ENCODE measurements at places on chromosomes 1 and 21.

DNA sequence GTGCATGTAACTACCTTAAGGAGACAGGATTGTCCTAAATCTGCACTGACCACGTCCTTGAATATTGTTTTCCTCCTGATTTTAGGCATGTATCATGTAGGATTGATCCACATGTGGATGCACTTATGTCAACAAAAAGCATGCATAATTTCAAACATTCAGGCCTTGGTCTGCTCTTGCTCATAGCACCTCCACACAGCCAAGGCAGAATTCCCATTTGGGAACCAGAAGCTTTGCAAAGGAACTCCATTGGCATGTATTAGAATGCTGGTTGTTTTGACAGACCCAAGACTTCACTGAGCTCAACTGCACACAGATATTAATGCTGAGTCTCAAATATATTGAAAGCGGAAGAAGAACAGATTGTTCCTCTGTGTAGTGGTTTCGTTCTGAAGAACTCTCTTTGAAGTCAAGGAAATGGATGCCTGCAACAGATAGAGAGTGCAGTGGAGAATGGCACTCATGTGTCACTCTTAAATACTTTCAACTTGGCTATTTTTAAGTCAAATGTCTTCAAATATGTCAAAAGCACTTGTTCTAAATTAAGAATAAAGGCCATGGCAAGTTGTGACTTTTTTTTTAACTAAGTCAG lies 387.6 kb downstream of the LTN1 start:
- no peak for DNase-seq

- DNase-seq: no peak
These were observed 150.8 kb downstream of the ROR1 start for GRCh38 chr1:63924600-63924999.

DNA sequence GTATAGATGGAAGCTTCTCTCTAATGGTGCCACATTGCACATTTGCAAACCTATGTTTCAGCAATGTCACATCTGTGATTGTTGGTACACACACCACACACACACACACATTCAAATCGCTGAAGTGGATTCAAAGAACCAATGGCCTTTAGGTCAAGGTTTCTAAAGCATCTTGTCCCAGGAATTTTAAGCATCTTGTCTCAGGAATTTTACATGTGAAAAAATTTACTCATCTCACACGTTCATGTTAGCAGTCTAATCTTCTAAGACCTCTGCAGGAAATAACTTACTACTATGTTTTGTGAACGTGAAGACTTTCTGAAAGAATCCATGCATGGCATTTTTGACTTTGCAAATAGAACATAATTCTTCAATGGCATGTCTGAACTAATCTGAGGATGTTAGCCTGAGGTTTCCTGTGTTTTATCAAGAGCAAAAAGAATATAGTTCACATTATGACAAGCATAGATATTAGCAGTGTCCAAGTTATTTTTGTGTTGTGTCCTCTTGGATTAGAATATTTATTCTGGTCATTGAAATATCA lies 125.1 kb downstream of the CYYR1 start:
- DNase-seq: no peak

- no peak for DNase-seq
These were observed 432 bp upstream of the SIM2 start for GRCh38 chr21:36698385-36698980.

DNA sequence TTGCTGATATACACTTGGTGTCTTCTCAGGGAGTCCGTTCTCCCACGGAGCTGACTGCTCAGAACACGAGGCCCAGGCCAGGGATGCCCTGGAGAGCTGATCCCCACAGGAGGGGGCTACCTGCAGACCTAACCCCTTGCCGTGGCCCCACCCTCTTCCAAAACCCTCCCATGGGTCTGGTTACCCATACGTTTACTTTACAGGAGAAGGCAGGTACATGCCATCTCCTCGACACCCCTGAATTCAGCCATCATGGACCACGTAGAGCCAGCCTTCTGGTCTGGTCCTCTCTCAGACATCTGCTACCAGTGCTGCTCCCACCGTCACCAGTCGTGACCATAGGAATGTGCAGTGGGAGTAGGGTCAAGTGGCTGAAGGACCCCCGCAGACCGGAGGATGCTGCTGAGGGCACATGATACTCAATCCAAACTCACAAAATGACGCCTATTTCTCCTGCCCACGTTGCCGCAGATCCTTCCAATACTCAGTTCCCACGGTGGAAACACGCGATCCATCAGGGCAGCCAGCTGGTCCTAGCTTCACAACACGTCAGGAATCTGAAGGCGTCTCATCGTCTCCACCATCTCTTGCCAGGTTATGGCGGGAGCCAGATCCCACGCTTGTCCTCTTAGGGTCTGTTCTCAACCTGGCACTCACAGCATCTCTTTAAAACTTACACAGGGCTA lies 26.7 kb downstream of the PGBD5 start:
- no peak for DNase-seq

DNA sequence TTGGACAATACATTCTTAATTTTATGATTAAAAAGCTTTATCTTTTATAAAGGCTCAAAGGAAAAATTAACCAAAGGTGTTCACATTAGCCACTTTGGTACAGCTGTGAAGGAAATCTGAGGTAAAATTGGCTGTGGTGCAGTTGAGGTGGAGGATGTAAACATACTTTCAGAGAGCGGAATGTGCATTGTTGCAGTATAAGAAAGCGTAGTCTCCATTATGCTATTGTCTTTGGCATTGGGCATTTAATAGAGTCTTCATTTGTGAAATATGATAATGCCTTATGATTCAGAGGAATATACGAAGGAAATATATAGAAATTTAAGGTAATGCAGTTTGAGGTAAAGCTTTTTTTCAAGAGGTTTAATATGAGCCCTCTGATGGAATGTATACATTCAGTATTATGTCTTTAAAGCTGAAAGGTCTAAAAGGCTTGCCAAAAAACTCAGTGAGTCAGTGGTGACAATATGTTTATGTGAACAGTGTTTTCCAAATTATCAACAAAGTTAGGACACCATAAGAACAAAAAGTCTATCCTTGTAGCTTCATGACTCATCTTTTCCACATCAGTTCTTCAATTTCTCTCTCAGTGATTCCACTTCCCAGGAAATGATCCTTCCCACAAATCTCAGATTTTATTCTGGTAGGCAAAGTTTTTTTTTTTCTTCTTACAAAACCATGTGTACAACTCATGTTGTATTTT lies 26.9 kb upstream of the DDR2 start:
- no peak for DNase-seq

- no peak for DNase-seq
These were observed 100.0 kb upstream of the SLC25A33 start for GRCh38 chr1:9439074-9439761.

DNA sequence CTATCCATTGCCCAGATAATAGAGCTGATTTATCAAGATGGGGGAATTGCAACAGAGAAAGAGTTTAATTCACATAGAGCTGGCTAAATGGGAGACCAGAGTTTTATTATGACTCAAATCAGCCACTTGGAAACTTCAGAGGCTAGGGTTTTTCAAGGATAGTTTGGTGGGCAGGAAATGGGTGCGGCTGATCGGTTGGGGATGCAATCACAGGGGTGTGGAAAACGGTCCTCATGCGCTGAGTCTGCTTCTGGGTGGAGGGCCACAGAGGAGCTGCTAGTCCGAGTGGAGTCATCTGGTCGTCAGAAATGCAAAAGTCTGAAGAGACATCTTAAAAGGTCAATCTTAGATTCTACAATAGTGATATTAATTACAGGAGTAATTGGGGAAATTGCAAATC lies 32.0 kb upstream of the FAM89A start:
- DNase-seq: no peak

DNA sequence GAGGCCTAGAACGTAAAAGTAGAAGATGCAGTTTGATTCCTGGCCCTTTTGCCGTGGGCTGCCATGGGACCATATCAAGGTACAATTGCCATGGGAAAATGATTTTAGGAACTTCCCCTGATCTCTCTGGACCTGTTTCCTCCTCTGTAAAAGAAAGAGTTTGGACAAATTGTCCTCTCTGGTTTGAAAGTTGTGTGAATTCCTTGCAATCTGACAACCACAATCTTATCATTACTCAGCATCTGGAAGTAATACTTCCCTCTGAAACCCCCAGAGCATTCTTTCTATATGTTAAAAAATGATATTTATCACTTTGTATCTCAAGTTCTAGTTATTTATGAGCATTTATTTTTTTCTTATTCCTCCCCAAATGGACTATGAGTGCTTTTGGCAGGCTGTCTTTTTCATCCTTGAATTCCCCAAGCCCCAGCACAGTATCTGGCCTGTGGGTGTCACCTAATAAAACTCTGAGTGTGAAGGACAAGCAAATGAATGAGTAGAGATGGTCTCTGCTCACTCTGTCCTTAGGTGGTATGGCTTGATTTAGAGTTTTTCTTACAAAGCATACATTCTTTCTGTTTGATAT lies 181.1 kb downstream of the DYRK1A start:
- no peak for DNase-seq

- no peak for DNase-seq
These were observed 34.7 kb downstream of the SLC19A1 start for GRCh38 chr21:45507523-45507875.

- no peak for DNase-seq
These were observed 138.1 kb upstream of the KIF26B start for GRCh38 chr1:245016700-245017099.

- no peak for DNase-seq
These were observed 14.1 kb upstream of the LMNA start for GRCh38 chr1:156100205-156100995.

DNA sequence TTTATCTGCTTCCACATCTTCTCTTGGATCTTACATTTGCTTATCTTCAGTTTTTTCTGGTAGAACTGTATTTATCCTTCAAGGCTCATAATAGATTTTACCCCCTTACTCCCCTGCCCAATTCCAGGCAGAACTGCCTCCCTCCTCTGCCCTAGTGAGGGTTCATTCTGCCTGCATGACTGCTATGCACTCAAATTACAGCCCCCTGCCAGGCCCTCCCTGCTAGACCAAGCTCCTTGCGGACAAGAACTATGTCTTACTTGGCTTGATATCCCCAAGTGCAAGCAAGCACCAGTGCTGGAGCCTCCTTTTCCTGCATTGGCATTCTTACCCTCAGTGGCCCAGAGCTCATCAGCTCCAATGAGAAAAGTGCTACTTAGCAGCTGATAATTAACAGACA lies 18.1 kb downstream of the MAPKAPK2 start:
- DNase-seq: no peak

DNA sequence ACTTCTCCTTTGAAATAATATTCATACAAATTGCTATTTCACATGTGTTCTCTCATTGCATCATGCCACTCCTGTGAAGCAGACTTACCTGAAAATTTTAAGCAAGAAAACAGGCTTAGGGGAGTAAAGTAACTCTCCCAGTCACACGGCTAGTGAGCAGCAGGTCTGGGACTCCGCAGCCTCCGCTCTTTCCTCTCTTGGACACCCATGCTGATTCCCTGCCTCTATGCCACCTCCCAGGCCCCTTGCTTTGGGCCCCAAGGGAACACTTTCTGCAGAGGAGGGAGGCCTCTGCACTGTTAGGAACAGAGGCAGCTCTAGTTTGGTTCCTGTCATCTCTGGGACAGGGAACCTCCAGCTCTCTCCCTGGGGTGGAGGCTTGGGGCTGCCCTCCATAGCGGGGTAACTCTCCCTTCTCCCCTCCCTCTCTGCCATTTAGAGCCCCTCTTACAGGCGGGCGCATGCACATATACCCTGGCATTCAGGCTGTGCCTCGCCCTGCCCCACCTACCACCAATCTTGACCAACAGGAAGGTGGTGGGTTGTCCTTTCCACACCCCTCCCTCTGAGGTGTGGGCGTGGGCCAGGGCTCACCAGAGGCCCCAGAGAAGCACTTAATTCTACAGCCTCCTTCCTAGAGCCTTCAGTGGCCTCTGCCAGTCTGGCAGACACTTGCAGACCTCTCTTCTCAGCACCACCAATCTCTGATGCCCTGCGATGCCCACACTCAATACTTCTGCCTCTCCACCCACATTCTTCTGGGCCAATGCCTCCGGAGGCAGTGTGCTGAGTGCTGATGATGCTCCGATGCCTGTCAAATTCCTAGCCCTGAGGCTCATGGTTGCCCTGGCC lies at the start of gene RXFP4:
Gene RXFP4 (plus strand): TSS at position 646 of the 852 bp plus-strand sequence. CDS start 72 bp downstream, at position 718.
- DNase-seq: no peak

GRCh38 chr1:235074523-235075047 lies 54.1 kb downstream of the TOMM20 start:
- peak; percentile 81 for DNase-seq

DNA sequence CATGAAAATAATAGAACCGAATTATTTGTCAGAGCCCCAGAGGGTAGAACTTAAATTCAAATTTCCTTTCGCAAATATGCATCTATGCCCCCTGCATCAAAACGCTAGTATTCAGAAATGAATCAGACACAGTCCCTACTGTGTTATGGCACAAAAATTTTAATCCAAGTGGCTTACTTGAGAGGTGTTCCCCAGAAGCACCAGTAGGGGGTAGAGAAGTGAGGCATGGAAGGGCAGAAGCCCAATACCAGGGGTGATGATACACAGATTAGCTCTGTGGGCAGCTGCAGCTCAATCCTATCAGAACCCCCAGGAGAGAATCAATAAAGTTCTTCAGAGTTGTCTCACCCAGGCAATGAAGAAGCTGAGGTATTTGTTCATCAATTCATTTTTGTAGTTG lies 342.2 kb downstream of the OMA1 start:
- no peak for DNase-seq

DNA sequence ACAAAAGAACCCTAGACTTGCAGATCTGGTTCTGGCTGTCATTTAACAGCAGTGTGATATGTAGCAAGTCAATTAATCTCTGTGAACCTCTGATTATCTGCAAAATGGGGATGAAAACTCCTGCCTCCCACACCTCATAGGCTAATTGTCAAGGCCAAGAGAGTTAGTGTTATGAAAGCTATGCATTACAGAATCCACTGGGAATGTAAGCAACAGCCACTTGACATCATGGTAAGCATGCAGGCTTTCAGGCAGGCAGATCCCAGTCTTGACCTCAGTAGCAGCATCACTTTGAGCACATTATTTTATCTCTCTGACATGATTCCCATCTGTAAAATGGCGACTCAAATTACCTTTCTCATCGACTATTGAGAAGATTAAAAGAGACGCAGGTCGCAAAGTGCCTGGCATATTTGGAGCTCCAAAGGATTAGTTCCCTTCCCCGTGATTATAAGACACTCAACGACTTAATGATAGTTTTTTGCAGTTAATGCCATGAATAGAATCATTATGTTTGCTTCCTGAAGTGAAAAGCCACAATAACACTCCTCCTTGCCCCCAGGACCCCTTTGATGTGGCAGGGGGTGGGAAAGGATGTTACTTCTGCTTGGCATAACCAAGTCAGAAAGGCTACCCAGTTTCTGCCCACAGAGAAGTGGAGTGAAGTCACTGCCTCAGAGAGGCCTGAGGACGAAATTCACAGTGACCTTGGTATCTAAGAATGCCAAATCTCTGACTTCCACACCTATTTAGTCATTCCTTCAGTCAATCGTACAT lies 273.0 kb upstream of the NFIA start:
- DNase-seq: no peak

GRCh38 chr1:89540406-89540970 lies 15.9 kb downstream of the LRRC8B start:
- no peak for DNase-seq
